Activated gamma-delta T cell treated with anti-CD3 and anti-CD28 coated beads, Interleukin-2, amount 50 U/mL, for 16 hours (primary cell): ENCODE measurements at places on chromosomes 12 and 14.

- DNase-seq = no peak
Observed at GRCh38 chr14:92135269-92135668, 13.5 kb downstream of the CPSF2 start.

- no peak for DNase-seq
Observed at GRCh38 chr14:70407621-70408020, 9.3 kb downstream of the SYNJ2BP start.

DNA sequence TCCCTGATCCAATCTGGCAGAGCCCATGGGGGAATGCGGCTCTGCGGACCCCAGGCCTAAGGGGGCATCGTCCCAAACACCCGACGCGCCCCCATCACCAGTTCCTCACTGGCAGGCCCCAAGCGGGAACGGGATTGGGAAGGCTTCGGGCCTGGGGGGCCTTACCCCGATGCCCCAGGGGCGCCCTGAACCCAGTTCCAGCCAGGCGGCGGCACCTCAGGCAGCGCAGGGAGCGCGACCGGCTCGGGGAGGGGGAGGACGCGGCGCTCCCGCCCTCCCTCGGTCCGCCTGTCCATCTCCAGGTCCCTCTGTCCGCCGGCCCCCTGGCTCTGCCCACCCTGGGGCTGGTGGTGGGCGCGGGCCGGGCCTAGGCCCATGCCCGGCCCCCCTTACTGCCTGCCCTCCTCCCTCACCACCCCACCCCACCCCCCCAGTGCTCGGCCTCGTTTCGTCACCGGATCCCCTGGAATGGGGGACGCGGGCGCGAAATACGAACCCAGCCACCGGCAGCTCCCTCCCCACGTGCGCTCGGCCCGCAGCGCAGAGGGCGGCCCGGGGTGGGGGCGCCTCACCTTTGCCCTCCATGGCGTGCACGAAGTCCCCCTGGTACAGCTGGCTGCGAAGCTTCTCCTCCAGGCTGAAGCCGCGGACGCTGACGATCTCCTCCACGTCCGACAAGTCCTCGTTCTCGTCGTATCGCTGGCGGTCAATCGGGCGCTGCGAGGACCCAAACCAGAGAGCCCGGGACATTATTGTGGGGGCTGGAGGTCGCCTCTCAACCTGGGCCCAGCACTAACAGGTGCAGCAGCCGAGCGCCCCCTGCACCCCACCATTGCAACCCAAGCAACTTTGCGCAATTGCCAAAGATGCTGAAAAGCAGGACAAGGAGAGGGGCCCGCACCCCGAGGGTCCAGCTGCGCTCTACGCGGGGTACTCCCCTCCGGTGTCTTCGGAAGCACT, 2.3 kb downstream of the KDM2B start:
- DNase-seq = no peak

DNA sequence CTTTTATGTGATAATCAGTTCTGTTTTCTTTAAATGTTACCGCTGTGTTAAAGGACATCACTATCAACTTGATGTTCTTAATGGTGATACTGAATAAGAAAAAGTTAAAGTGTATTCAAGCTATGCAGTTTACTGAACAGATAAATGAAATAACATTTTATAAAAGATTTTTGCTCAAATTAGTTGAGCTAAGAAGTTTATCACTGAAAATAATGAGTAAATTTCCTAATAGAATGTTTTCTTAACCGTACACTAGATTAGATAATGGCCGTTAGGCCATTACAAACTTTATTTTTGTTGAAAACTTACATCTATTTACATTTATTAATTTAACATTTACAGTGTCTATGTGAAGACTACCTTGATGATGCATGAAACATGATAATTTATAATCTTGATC, 25.0 kb downstream of the ATF7IP start:
- no peak for DNase-seq

- DNase-seq = no peak
Observed at GRCh38 chr14:61502459-61503093, 181.2 kb downstream of the PRKCH start.

DNA sequence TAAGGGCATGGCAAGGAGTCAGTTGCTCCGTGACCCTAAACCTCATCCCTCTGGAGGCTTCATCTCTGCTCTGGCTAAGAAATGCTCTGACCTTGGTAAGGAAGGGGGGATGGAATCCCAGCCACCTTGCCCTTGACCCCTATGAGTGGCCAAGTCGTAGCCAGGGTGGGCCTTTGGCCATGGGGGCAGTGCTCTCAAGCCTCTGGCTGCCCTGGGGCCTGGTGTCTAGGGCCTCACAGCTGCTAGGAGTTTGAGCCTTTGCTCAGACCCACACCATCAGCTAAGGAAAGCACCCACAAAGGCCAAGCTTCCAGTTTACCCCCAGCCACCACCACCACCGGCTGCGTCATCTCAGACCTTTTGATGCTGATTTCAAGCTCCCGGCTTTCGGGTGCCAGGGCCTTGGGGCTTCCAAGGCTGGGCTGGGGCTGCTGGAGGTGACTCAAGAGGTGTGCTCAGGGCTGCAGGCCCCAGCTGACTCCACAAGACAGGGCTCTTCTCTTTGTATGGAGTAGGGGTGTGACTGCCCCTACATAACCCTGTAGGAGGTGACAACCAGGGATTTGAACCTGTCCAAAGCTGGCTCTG, 3.7 kb downstream of the ASB2 start:
- no peak for DNase-seq

GRCh38 chr14:70842851-70843462, 33.6 kb upstream of the MAP3K9 start:
- DNase-seq = no peak
